ENCODE measurements at places on chromosomes 5 and 9.

- DNase-seq = no peak
Measured at GRCh38 chr9:99579964-99580363, 241.7 kb upstream of the NR4A3 start.

DNA sequence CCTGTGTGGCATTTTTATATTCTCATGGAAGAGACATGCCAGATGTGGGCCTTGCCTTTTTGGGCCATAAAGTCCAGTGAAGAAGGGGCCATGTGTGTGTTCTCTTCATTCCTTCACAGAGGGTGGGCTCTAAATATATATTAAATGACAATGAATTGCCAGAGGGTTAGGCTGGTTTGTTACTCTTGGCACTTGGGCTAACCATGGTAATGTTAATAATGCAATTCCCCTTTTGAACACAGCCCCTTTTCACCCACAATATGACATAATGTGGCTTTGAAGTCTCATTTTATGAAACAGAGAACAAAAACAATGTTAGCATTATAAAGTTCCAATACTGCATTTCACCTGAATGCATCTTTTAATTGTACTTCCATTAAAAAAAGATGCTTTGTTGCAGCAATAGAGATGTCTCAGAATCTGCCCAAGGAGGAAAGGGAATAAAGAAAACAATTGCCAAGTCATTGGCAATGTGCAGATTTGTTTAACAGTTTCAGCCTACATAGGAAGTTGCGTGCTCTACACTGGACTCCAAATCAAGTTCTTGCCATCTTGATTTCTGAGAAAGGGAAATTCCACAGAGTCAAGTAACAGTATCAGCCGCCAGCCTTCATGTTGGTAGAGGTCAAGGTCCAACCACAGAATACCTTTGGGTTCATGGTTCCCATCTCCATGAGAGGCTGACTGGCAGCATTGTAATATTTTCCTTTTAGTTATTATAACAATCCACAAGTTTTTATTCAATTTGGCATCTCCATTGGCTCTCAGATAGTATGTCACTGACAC lies 141.9 kb downstream of the SLC12A2 start:
- DNase-seq = no peak

DNA sequence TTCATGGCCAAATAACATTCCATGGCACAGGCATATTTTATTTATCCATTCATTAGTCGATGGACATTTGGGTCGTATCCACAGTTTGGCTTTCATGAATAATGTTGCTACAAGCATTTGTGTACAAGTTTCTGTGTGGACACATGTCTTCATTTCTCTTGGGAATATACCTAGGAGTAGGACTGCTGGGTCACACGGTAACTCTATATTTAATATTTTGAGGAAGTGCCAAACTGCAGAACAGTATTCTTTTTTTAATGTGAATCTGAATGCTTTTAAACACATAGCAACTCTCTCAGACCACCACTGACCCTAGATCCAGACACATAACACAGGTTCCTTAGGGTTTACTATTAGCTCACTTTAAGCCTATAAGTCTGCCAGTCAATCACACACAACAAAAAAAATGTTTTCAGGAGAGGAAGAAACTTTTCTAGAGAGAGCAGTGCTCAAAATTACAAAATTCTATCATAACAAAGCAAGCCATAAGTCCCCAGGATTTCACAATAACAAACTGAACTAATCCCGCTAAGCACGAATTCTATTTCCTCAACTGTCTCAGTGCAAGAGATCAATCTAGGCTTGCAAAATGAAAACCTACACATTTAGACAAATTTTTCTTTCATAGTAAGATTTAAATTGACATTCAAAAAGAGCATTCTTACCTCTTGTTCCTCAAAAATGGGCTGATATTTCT lies 41.8 kb upstream of the GABBR2 start:
- DNase-seq = no peak

- DNase-seq = no peak
Measured at GRCh38 chr5:40682154-40683017, 2.7 kb downstream of the PTGER4 start.

GRCh38 chr9:123251324-123251723 lies 17.1 kb downstream of the STRBP start:
- DNase-seq = no peak

DNA sequence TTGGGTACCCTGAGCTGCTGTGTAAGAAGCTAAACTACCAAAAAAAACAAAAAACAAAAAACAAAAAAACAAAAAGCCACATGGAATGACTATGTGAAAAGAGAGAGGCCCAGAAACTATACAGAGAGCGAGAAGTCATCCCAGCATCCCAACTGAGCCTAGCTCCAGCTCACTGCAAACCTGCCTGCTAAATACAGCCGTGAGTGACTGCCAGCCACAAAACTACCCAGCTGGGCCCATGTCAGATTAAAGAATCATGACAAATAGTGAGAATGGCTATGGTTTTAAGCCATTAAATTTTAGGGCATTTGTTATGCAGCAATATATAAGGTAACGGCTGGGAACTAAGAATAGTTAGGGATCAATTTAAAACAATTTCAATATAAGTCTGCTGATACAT lies 335.1 kb upstream of the PDE4D start:
- no peak for DNase-seq

DNA sequence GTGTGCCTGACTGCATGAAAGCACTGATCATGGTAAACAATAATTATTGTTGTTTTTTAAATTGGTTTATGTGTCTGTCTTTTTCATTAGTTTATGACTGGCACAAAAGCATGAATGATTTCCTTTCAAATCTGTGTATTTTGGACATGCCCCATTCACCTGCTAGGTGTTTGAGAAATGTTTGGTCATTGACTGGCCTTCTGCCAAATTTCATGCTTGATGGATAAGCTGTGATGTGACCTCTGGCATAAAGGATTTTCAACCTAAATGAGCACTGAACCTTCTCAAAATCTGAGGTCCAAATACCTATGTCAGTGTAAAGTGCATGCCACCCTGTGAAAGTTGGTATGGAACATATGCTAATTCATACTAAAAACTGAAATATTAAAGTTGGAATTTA lies 204.5 kb downstream of the BRINP1 start:
- DNase-seq = no peak

DNA sequence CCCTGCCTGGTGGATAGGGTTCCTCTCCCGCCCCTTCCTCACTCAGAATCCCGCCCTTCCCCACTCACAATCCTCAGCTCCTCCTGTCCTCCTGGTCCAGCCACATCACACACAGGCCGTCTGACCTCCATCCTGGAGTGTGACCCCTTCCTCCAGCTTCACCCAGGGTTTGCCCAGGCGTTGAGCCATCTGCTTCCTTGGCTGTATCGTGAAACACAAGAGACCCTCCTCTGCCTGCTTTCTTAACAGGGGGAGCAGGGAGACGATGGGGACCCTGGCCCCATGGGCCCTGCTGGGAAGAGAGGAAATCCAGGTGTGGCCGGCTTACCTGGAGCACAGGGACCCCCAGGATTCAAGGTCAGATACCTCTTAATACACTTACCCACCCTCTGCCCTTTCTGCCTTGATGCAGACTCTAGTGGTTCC lies 32.3 kb upstream of the ORM1 start:
- peak; percentile 22 for DNase-seq

- DNase-seq = peak; percentile 36
Measured at GRCh38 chr9:74497748-74498620, 849 bp downstream of the RORB start.

Measured in stimulated activated CD8-positive, alpha-beta memory T cell treated with anti-CD3 and anti-CD28 coated beads, Interleukin-4, amount 100 ng/mL, for 48 hours (primary cell).